Esophagus muscularis mucosa (tissue), 4 donors: ENCODE measurements at places on chromosomes 2 and 18. TPM values are rescaled to one million over a fixed set of nuclear protein-coding genes. Genes with fewer than 3 reads are reported as not detected.

DNA sequence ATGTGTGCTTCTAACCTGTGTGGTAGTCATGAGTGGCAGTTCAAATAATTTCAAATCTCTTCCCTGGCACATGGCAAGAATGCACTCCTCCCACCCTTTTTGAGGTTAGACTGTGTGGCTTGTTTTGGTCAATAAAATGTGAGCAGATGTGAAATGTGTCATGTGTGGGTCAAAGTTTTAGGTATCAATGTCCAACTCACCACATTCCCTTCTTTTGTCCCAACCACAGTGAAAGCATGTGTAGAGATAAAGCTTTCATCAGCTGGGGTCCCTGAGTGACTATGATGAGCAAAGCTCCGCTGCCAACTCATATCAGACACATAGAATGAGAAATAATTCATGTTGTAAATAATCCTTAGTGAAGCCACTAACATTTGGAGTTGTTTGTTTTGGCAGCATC lies 118.2 kb downstream of the PAX3 start:
- H3K27me3 ChIP-seq: no peaks in the 10 kb centered on the region
- H3K4me3 ChIP-seq: no peak overlapping the region
- H3K36me3 ChIP-seq: no peaks in the 10 kb centered on the region

DNA sequence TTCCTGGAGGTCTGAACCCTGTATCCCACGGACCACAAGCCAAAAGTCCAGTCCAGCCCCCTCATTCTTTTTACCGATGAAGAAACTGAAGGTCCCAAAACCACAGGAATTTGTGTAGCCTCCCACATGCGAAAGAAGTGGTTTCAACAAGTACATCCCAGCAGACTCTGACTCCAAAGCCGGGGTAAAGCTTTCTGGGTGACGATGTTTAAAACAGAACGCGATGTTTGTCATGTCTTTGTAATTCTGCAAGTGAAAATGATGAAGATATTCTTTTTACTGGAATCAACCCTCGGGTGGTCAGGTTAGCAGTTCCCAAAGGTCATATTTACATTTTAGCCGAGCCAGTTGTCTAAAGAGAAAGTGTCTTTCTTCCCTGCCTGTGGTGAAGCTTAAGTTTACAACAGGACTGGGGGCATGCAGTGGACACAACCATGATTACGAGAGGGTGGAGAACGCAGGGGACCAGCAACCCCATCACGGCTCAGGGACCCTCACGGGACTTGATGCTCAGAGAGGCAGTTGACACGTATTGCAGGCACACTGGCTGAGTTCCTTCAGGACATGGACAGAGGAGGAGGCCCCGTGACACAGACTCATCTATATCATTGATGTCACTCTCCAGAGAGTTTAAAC lies 17.8 kb upstream of the TMEM131 start:
- DNase-seq: no peak
- no peaks in the 10 kb centered on the region for H3K36me3 ChIP-seq
- H3K27ac ChIP-seq: no peak overlapping the region
- no peak overlapping the region for H3K4me3 ChIP-seq
- H3K27me3 ChIP-seq: no peaks in the 10 kb centered on the region

COL6A3 gene
- total RNA-seq: 178 TPM

GRCh38 chr2:48901015-48901343 lies 145.5 kb upstream of the LHCGR start:
- DNase-seq: no peak
- no peaks in the 10 kb centered on the region for H3K4me1 ChIP-seq
- no peaks in the 10 kb centered on the region for H3K27me3 ChIP-seq

NOSTRIN gene
- 10.9 TPM for total RNA-seq
